HuH-7 (cell line): ENCODE measurements at places on chromosomes 2 and 18.
A peak's percentile ranks its signal among the peaks of the same experiment; 100 is the strongest.

DNA sequence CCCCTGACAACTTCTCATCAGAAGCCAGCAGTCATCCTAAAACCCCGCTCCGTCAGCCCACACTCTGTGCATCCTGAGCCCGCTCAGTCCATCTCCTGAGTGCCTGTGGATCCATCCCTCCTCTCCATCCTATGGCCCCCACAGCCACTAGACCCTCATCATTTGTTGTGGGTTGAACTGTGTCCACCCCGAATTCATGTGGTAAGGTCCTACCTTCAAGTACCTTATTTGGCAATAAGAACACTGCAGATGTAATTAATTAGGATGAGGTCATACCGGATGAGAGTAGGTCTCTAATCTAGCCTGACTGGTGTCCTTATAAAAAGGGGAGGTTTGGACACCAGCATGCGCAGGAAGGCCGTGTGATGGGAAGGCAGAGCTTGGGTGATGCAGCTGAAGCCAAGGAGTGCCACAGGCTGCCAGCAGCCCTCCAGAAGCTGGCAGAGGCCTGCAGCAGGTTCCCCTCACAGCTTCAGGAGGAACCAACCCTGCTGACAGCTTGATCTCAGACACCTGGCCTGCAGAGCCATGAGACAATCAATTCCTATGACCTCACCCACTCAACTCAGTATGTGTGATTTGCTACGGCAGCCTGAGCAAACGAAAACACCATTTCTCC is 192.4 kb downstream of the ZBTB7C start:
- no peak for DNase-seq

DNA sequence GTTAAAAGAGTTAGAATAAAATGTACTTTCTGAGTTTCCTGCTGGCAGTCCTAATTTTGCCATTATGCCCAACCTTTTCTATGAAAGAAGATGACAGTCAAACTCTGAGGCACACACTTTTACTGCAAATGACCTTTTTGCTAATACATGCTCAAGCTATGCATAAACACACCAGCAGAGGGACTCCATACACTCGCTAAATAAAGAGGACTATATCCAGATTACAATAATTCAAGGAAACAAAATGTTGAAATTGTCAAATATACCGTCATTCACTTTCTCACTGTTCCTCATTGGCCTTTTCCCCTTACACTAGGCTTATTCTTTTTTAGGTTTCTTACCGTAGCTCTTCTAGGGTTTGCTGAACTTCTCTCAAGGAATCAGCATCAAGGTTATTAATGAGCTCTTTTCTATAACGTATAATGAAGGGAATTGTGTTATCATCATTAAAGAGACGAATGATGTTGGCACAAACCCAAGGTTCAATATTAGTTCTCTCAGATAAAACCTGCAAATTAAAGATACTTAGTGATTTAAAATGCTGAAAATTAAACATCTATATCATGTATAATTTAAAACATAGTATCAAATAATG is 25.7 kb downstream of the SRBD1 start:
- DNase-seq, result peak; percentile 6

DNA sequence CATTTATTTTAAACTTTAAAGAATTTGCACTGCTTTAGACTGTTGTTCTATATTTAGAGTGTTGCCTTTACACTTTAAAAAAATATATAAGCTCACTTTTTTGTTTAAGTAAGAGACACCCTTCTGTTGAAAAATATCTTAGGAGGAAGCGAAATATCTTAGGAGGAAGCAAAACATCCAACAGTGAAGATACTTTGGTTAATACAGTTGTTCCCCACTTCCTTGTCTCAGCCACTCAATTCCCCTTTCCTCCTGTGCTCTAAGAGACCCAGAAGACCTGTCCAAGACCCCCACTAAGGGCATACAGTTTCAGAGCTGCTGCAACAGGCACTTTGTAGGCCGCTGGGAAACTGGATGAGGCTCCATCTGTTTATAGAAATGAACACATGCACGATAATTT is 5.7 kb downstream of the SERPINB8 start:
- no peak for DNase-seq

- peak; percentile 28 for DNase-seq
Measured at GRCh38 chr2:197453914-197454398, 604 bp downstream of the COQ10B start.

DNA sequence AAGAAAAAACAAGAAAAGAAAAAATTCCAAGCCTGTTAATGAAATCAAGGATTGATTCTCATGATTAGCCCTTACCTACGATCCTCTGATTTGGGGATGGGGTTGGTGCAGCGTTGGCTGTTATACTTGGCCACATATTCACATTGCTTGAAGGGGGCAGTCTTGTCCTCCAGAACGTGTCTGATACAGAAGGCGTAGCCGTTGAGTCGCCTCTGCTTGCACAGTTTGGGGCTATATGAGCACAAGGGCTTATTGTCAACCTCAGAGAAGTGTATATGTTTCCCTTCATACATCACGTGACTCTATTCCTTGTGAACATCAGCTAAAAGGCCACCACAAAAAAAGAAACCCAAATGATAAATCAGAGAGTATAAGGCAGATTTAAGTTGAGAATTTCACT is 23.2 kb downstream of the INO80D start:
- DNase-seq, result no peak

DNA sequence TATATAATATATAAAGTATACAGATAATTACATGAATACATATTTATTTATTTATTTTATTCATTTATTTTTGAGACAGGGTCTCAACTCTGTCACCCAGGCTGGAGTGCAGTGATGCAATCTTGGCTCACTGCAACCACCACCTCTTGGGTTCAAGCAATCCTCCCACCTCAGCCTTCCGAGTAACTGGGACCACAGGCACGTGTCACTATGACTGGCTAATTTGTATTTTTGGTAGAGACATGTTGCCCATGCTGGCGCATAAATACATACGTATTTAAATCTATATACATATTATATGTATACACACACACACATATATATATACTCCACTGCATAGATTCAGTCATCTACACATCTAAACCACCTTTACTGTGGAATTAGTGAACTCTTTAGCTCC is 20.6 kb upstream of the NDUFV2 start:
- DNase-seq, result no peak

DNA sequence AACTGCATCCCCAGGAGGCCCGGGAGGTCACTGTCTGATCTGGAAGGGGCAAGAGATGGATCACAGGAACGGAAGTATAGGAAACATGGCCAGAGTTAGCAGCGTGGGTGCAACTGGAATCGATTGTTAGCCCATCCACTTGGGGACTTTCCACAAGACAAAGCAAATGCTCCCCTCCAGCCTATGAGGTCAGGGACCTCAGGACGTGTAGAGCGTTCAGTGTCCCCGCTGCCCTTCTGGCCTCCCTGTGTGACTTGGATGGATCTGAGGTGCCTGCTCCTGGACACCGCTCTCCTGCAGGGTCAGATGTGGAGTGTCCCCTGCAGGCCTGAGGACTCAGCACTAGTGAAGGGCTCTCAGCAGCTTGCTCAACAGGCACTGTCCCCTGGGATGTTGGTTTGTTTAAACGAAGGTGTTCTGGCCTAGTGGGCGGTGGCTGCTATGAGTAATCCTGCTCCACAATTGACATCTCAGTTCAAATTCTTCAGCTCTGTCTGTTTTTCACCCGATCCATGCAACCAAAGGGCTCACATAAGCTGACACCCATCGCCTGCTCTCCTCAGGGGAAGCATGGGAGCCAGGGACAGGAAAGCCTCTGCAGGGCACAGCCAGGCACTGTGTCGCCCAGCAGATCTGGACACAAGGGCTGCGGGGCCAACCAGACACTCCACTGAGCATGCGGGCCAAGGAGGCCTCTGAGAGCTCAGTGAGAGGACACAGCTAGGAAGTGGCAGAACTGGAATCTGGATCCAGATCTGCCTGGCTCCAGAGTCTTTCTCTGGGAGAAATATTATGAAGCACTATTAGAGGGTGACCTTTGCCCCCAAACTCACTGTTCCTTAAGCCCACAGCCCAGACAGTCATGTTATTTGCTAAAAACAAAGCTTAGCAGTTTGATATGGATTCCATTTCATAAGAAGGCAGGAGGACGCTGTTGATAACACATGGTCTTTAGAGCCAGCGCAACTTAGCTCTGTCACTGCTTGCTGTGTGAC is 78.5 kb downstream of the RHOB start:
- DNase-seq, result peak; percentile 76

DNA sequence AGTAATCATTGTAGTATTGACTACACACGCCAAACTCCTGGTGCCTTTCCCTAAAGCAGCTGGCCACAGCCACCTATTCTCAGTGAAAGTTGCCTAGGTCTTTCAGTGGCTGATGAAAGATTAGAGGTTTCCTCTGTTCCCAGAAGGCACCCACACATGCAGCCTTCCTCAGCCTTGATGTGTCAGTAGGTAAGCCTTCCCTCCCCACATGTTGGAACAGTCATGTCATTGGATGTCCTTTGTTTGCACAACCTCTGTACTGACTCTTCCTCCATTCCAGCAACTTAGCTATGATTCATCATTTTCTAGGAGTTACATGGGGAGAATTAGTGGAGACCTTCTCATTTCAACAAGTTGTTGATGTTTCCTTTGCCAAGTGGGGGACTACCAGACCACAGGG is 630.8 kb upstream of the SLC39A10 start:
- no peak for DNase-seq

- no peak for DNase-seq
Measured at GRCh38 chr2:240506406-240507059, 51.3 kb downstream of the ANKMY1 start.

GRCh38 chr2:12676771-12677170 is 40.0 kb upstream of the TRIB2 start:
- DNase-seq, result no peak

DNA sequence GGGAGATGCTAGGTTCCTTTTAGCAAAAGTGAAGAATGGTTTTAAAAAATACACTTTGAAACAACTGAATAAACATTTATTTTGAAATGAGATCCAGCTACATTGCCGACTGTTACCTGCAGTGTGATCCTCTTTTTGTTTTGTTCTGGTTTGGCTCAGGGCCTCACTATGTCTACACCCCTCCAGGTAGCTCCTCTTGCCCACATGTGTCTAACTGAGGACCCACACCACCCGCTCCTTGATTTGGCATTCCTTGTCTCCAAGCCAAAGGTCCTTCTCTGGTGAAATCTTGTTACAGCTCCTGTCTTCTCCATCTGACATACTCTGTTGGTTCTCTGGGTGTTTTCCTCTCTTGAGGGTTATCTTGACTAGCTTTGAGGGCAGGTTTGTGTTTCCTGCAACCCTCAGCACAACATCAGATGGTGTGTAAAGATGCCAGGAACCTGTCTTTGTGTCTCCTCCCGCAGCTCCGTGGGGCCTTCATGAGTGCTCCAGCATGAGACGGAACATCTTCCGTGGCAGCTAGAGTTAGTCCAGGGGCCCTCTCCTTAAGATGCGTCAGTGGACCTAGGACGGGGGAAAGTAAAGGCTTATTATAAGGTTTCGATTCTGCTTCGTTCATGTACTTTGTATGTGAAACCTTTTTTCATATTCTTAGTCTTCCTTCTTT is 32.1 kb downstream of the MAP4K4 start:
- DNase-seq, result no peak

DNA sequence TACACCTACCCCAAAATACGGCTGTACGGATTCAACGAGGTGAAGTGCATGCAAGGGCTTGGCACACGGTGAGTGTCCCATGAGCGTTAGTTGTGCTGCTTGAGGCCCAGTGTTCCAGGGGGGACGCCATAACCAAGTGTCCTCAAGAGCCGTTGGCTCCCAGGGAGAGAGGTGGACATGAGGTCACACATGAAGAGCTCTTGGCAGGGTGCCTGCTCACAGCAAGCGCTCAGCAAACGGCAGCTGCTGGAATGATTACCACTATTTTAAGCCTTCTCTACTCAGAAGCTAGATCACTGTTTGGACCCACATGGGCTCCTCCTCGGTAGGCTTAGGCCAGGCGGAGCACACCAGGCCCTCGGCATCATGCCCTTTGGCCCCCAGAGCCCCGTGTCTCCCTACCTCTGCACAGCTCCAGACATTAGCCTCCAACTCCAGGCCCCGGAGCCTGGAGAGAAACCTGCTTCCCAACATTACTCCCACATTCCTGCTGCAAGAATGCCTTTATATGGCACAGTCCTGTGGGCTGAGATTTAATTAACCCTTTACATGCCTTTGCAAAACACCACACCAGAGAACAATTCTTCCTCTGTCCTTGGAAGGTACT is 68.4 kb upstream of the PPP1CB start:
- DNase-seq, result no peak

DNA sequence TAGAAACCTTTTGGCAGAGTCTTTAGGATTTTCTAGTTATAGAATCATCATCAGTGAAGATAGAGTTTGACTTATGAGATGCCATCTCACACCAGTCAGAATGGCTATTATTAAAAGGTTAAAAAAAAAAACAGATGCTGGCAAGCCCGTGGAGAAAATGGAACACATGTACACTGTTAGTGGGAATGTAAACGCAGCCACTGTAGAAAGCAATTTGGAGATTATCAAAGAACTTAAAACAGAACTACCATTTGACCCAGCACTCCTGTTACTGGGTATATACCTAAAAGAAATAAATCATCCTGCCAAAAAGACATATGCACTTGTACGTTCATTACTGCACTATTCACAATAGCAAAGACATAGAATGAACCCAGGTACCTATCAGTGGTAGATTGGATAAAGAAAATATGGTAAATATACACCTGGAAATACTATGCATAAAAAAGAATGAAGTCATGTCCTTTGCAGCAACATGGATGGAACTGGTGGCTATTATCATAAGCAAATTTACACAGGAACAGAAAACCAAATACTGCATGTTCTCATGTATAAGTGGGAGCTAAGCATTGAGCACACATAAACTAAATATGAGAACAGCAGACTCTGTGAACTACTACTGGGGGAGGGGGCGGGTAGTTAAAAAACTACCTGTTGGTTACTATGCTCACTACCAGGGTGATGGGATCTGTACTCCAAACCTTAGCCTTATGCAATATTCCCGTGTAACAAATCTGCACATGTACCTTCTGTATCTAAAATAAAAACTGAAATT is 279.0 kb downstream of the KIAA1328 start:
- DNase-seq, result no peak

GRCh38 chr2:19100570-19100969 is 257.9 kb downstream of the OSR1 start:
- DNase-seq, result no peak

DNA sequence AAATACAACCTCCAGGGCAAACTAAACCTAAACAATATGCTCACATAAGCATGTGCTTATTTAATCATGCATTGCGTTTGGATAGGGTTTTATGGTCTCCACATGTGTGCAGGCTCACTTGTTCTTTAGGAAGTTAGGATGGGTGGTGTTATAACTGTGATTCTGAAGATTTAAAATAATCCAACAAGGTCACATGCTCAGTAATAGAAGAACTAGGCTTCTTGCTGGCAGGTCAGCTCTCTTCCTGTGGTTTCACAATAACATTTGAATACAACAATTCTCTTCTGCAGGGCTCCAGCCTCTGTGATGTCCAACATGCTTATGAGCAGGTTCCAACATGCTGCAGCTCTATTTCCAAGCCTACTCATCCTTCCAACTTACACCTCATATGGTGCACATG is 84.0 kb downstream of the MYL12B start:
- no peak for DNase-seq
